Inflammatory macrophage treated with lipopolysaccharide for 4 hours (primary cell): ENCODE measurements at places on chromosomes 6 and 20.

- no peak for DNase-seq
Observed at GRCh38 chr20:34022839-34023234, 29.1 kb downstream of the RALY start.

- peak; percentile 65 for DNase-seq
Observed at GRCh38 chr6:2651961-2652360, 98.8 kb downstream of the MYLK4 start.

GRCh38 chr6:155165029-155165710 lies 98.6 kb upstream of the CLDN20 start:
- no peak for DNase-seq

DNA sequence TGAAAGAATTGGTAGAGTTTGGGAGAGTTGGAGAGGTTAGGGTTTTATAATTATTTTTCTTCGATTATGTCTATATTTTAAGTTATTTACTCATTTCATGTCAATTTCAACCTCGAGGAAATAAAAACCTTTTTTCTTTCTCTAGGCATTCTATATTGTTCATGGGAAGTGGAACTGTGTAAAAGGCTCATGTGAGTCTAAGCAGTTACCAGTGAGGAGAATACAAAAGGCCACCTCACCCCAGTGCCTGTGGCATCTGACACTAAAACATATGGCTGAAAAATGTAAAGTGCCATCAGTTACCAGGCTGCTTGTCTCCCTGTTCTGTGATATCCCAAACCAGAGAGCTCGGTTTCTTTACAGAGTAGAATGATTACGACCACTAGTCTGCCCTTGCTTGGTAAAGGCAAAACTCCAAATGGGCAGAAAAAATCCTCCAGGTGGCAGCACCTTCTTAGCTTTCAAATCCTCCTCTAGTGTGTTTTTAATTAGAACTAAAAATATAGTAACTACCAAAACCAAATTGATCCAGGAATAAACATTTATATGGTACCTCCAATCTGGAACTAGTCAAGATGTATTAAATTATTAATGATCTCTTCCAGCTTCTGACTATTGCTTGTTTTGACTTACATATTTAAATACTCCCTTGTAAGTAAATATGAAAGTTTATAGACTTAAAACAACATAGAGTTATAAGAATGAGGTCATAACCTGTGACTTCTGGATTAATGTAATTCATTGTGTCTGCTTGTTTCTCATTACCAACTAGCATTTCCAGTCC lies 122.6 kb upstream of the MCHR2 start:
- peak; percentile 13 for DNase-seq

DNA sequence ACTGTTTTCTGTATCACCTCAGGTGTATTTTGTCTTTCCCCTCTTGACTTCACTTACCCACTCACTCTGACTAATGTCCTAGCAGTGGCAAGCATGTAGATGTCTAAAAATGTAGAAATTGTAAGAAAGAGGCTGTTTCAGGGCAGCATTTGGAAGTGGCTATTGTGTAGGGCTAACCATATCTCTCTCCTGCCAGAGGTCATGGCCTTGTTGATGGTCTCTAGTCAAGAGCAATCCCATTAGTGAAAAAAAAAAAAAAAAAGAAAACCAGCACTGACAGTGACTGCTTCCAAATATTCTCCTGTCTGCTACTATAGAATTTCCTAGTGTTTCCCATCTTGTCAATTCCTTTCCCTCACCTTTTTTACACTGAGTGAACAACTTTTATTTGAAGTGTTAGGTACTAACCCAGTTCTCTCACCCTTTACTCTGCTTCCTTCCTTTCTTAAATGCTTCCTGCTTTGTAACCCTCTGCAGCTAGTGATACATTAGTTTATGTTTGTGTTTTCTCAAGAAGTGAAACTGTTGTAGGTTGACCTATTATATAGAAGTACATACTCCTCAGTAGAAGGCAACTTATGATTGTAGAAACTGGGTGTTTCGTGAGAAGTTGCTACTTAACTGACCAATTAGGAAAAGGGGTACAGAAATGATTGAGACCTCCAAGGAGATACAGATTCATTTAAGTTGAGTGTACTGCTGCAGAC lies 174.1 kb upstream of the PTPRK start:
- DNase-seq: no peak

- DNase-seq: no peak
Observed at GRCh38 chr6:73325656-73326055, 28.4 kb downstream of the DPPA5 start.

GRCh38 chr6:34312259-34312658 lies 63.5 kb upstream of the SMIM29 start:
- no peak for DNase-seq

DNA sequence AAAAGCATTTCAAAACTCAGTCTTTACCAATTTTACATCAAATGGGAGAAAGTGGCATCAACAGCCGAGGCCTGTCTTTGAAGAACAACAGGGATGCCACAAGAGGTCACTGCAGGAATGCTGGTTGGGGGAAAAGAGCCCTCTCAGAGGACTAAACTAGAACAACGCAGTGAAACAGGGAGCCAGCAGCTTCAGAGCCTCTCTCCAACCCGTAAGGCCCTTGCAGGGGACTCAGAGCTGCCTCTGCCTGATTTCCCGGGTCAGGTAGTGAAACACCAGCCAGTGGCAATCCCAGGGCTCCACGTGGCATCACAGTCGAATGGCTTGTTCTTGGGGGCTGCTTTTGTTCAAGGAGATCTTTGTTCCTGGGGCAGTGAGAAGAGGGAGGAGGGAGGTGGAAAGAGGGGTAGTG lies 55.0 kb upstream of the KCNK16 start:
- no peak for DNase-seq

DNA sequence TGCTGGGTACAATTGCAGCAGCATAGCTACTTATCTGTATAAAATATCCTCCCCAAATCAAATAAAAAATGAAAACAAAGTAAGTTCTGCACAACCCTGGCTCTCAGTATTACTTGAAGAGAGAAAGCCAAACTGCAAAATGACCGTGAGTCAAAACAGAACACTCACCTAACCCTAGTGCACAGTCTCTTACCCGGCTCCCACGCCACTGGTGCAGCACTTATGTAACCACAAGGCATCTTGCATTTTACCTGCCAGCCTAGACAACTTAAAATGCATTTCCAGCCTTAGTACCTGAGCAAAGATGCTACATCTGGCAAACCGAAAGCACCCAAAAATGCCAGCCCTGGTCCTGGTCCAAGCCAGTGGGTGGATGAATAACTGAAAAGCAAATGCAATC lies 12.4 kb upstream of the SIRPB1 start:
- no peak for DNase-seq

DNA sequence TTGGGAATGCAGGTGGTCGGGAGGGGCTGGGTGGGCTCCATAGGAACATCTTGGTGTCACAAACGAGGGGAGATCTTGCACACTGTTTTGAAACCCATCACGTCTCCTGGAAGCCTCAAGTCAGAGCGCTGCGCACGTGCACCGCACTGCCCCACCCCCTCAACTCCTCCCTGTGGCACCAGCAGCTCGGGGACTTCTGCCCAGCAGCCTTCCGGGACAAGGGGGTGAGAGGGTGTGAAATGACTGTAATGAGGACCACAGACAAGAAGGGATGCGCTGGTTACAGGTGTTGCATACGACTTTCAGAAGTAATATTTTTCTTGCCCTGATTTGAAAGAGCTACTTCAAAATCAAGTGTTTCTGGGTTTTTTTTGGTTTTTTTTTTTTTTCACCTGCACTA lies 60.3 kb downstream of the FOXC1 start:
- DNase-seq: no peak

DNA sequence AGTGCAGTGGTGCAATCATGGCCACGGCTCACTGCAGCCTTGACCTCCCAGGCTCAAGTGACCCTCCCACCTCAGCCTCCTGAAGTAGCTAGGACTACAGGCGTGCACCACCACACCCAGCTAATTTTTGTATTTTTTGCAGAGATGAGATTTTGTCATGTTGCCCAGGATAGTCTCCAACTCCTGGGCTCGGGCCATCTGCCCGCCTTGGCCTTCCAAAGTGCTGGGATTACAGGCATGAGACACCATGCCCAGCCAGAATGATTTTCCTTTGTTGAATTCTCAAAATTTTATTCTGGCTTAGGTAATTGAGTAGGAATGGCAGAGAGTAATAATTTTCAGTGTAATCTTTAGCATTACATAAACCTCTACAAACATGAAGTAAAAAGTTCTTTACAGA lies 37.1 kb downstream of the SLC16A10 start:
- DNase-seq: no peak

GRCh38 chr6:44674226-44675155 lies 287.0 kb downstream of the CDC5L start:
- no peak for DNase-seq

DNA sequence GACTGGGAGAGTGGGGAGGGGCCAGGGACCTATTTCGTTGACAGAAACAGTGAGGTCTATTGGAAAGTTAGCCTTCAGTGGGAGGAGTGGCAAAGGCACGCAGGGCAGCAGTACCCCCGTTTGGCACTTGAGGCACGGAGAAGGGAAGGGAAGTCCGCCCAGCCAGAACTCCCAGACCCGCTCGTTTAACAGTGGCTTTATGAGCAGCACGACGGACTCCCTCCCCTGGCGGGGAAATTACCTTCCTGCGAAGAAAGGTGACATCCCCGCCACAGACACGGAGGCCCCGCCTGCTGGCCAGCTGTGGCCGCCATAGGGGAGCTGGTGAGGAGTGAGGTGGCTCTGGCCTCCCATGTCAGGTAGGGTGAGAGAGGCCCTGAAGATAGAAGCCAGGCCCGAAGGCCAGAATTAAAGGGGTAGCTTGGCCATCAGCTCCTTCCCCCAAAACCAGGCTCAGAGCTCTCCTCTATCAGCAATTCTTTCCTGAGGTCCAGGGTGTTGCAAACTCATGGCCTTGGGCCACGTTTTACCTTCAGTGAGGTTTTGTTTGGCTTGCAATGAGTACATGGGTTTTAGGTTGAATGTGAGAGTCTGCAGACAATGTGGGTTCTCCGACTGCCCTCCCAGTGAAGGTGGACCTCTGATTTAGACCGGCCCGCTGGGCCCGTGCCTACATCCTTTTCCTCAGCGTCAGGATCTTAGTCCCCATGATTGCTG lies 123.7 kb downstream of the MRPL14 start:
- no peak for DNase-seq

GRCh38 chr6:127136786-127137185 lies 18.3 kb downstream of the RSPO3 start:
- no peak for DNase-seq

DNA sequence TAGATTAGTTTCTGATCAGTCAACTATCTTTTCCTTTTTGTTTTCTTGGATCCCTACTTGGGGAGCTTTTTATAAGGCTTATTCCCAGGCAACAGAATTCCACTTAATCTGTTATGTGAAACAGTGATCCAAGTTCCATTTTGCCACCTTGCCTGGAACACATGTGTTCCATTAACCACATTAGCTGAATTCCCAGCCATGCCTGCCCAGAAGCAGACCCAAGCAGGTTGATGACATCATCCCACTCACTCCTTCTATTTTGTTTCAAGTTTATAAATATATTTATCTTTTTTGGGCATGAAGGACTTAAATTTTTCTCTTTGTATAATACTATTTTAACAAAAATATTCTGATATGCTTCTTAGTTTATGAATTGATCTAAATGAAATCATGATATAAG lies 587.4 kb downstream of the GRIK2 start:
- no peak for DNase-seq

GRCh38 chr6:163113358-163113962 lies 301.1 kb upstream of the QKI start:
- no peak for DNase-seq

GRCh38 chr20:45911486-45912343 lies at the start of gene PLTP:
PLTP (minus strand) TSS chr20:45912155; CDS start chr20:45911452, 703 bp downstream.
- peak; percentile 23 for DNase-seq

DNA sequence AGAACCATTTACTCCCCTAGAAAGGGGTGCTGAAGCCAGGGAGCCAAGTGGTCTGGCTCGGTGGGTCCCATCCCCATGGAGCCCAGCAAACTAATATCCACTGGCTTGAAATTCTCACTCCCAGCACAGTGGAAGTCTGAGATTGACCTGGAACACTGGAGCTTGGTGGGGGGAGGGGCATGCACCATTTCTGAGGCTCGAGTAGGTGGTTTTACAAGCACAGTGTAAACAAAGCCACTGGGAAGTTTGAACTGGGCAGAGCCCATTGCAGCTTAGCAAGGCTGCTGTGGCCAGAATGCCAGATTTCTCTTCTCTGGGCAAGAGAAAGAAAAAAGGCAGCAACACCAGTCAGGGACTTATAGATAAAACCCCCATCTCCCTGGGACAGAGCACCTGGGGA lies 855.8 kb upstream of the CITED2 start:
- no peak for DNase-seq

DNA sequence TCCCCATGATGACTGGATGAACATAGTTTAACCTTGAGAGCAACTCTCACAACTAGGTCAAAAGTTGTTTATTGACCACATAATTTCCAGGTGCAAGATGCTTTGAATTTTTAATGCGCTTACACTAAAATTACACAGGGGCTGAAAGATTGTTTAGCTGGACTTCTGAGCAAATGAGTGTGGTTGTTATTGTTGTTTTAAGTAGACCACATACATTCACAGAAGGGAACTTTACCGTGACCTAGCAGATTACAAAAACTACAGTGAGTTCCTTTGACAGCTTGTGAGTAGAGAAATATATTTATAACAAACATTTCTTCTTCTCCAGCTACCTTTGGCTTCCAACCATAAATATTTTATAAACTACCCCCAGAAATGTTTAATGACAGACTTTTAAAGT lies 178.9 kb downstream of the UST start:
- no peak for DNase-seq

- no peak for DNase-seq
Observed at GRCh38 chr6:23563323-23563722, 562.7 kb upstream of the NRSN1 start.

GRCh38 chr6:43744931-43745727 lies 24.9 kb upstream of the VEGFA start:
- DNase-seq: no peak

DNA sequence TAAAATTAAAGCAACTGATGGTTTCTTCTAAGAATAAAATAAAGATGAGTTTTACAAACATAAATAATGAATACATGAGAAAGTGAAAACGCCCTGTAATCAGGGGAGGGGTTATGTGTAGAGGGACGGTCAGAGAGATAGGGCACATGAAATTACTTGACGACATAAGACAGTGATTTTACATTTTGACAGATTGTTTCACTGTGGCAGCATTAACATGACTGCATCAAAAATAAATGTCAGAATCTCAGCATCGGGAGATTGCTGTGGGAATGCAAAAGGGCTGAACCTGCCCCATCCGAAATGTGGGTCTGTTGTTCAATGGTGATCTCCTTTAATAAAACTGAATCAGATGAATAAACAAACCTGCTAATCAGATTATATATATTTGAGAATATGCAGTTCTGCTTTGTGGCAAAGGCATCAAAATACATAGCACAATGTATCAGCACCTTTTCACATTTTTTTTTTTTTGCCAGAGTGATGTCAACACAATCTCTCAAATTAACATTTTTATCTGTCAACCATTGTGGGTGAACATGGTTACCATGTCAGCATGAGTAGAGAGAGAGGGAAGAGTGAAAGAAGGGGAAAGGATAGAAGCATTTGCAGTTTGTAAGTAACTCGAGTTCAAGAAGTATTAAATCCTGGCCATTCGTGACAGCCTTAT lies 177.1 kb upstream of the MAN1A1 start:
- DNase-seq: no peak

DNA sequence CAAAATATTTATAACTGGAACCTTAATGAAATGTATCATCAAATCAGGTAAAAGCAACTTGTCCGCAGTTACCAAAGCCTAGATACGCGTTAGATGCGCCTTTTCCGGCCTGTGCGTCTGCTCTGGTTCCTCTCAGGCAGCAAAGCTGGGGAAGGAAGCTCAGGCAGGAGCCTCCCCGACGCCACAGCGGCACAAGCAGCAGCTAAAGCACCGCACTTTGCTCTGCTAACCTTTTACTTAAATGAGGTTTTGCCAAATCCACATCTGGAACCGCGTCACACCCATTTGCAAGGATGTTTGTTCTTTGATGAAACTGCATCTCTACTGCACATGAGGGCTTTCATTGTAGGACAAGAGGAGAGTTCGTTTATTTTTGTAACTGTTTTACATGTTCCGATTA lies 36.8 kb downstream of the THBS2 start:
- DNase-seq: no peak
